Endothelial cell (in vitro differentiated cells): ENCODE measurements at places on chromosomes 5 and 9. TPM values are rescaled to one million over a fixed set of nuclear protein-coding genes. Genes with fewer than 3 reads are reported as not detected.

The CCDC107 gene
- 13.5 TPM for total RNA-seq

The SLC35D2 gene
- 27.2 TPM for total RNA-seq

The PCDHB4 gene
- total RNA-seq: 2.3 TPM

The MTMR12 gene
- total RNA-seq: 39.4 TPM

The C9orf153 gene
- 0.36 TPM for total RNA-seq

The TYRP1 gene
- total RNA-seq: 0.23 TPM

The EPB41L4A gene
- 50.6 TPM for total RNA-seq

The CDC20B gene
- total RNA-seq: not detected

The DELE1 gene
- 115 TPM for total RNA-seq

GRCh38 chr5:60333005-60333571 is 366.9 kb downstream of the DEPDC1B start:
- DNase-seq: no peak
- no peaks in the 10 kb centered on the region for H3K4me1 ChIP-seq
- H3K27ac ChIP-seq: no peak overlapping the region

DNA sequence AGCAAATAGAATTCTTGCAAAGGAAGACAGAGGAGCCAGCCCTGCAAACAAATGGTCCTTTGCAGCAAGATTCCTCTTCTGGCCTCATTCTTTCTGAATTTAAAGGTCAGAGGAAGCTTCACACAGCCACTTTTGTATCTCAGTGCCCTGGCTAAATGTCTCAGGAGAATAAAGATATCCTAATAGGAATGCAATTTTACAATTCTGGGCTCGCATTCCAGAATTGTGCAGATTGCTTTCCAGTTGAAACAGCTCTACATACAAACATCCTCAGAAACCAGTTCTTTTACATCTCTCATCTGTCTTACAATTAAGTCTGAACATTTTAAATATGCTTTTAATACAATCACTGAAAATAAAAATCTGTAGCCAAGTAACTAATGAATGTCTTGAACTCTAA is 14.6 kb upstream of the ACOT12 start:
- no peaks in the 10 kb centered on the region for H3K4me1 ChIP-seq
- no peaks in the 10 kb centered on the region for H3K36me3 ChIP-seq
- no peaks in the 10 kb centered on the region for H3K27me3 ChIP-seq
- no peak for DNase-seq
- H3K27ac ChIP-seq: no peak overlapping the region

DNA sequence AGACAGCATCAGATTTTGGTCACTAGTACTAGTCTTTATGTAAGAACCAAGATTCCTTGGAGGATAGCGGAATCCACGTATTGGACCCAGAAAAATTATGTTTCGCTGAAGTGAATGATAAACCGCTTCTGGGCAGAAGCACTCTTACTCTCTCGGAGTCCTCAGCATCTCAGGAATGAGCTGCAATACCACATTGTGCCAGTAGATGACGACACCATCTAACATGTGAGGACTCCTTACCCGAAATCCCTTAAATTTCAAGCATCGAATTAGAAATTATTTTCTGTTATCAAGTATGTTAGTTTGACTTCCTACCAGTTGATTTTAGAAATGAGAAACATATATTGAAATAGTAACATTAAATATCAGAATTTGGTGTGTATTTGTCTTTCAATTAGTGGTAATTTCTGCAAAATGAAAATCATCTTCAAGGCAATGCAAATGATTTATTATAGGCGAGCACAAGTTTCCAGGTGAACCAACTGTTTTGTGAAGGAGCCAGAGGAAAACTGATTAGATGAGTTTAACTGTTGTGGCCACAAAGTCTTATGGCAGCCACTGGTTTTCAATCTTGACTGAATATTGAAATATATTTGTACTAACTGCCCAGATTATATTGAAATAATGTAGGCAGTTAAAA is 66.0 kb upstream of the CAMK4 start:
- H3K27ac ChIP-seq: no peak overlapping the region
- H3K27me3 ChIP-seq: no peaks in the 10 kb centered on the region
- H3K4me1 ChIP-seq: no peaks in the 10 kb centered on the region

GRCh38 chr9:38489057-38489456 is 64.8 kb upstream of the IGFBPL1 start:
- H3K27me3 ChIP-seq: no peaks in the 10 kb centered on the region
- no peaks in the 10 kb centered on the region for H3K36me3 ChIP-seq
- DNase-seq: no peak
- H3K4me1 ChIP-seq: no peaks in the 10 kb centered on the region
- H3K27ac ChIP-seq: no peak overlapping the region

GRCh38 chr5:115487756-115488155 is 56.8 kb downstream of the FEM1C start:
- H3K4me3 ChIP-seq: no peak overlapping the region

DNA sequence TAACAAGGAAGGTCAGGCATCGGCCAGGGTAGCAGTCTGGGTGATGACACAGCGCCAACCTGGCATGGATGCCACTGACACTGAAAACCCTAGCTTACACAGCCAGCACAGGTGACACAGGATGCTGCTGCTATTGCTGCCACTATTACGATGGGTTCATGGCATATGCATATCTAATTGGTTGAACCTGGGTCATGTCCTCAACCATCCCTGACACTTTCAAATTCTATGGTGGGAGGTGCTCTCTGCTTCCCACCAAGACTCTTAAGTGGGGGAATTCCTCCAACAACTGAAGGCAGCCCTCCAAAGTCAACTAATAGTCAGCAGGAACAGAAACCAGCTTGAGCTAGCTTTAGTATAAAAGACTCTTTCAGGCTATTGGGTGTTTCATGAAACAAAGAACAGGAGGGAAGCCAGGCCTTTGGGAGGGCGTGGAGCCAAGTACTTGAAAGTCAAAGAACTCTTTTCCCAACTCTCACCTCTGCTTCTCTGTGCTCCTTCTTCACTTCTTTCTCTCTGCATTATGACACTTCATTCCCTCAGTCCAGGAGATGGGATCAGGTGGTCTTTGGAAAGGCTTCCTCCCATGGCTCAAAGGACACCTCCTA is 21.3 kb downstream of the PTTG1 start:
- no peaks in the 10 kb centered on the region for H3K36me3 ChIP-seq
- no peak overlapping the region for H3K27ac ChIP-seq
- H3K4me1 ChIP-seq: peaks cover 10% of the 10 kb centered on the region
- peaks cover 3% of the 10 kb centered on the region for H3K27me3 ChIP-seq
- no peak overlapping the region for H3K4me3 ChIP-seq

- no peaks in the 10 kb centered on the region for H3K27me3 ChIP-seq
- DNase-seq: no peak
- peaks cover 16% of the 10 kb centered on the region for H3K4me1 ChIP-seq
- no peak overlapping the region for H3K4me3 ChIP-seq
- no peaks in the 10 kb centered on the region for H3K36me3 ChIP-seq
These were observed 153.5 kb downstream of the ZNF608 start for GRCh38 chr5:124592891-124593290.

DNA sequence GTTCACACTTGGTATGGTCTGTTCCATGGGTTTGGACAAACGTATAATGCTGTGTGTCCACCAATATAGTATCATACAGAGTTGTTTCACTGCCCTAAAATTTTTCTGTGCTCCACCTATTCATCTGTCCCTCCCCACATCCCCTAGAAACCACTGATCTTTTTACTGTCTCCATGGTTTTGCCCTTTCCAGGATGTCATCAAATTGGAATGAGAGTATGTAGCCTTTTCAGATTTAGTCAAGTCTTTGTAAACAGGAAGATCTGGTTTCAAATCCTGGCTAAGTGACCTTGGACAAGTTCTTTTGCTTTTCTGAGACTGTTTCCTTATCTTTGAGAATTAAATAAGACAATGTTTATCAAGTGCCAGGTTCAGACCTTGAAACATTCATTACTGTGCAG is 13.2 kb upstream of the LVRN start:
- H3K27me3 ChIP-seq: peaks cover 2% of the 10 kb centered on the region
- peaks cover 3% of the 10 kb centered on the region for H3K4me1 ChIP-seq
- no peak overlapping the region for H3K27ac ChIP-seq
- H3K4me3 ChIP-seq: no peak overlapping the region
- DNase-seq: no peak

GRCh38 chr5:125526966-125527365 is 780.5 kb upstream of the ZNF608 start:
- no peaks in the 10 kb centered on the region for H3K4me1 ChIP-seq
- no peak overlapping the region for H3K27ac ChIP-seq
- DNase-seq: no peak
- no peak overlapping the region for H3K4me3 ChIP-seq
- H3K27me3 ChIP-seq: no peaks in the 10 kb centered on the region

GRCh38 chr9:129620669-129621295 is at the start of gene C9orf50:
TSS of gene C9orf50 (minus strand) at chr9:129621101. CDS start at chr9:129620574, 527 bp downstream.
- peaks cover 10% of the 10 kb centered on the region for H3K4me1 ChIP-seq
- peaks cover 5% of the 10 kb centered on the region for H3K36me3 ChIP-seq
- H3K27ac ChIP-seq: no peak within 1 kb of the TSS
- H3K4me3 ChIP-seq: peak within 1 kb of the TSS; percentile 47
- peaks cover 18% of the 10 kb centered on the region for H3K27me3 ChIP-seq

GRCh38 chr9:35664531-35665470 is at the start of gene ARHGEF39:
TSS of gene ARHGEF39 (minus strand) at chr9:35665195. CDS start at chr9:35665169, 26 bp downstream.
- peak within 1 kb of the TSS; percentile 82 for H3K4me3 ChIP-seq
- H3K27me3 ChIP-seq: peaks cover 21% of the 10 kb centered on the region
- H3K36me3 ChIP-seq: peaks cover 9% of the 10 kb centered on the region
- peak; percentile 83 for DNase-seq
- no peak within 1 kb of the TSS for H3K27ac ChIP-seq

DNA sequence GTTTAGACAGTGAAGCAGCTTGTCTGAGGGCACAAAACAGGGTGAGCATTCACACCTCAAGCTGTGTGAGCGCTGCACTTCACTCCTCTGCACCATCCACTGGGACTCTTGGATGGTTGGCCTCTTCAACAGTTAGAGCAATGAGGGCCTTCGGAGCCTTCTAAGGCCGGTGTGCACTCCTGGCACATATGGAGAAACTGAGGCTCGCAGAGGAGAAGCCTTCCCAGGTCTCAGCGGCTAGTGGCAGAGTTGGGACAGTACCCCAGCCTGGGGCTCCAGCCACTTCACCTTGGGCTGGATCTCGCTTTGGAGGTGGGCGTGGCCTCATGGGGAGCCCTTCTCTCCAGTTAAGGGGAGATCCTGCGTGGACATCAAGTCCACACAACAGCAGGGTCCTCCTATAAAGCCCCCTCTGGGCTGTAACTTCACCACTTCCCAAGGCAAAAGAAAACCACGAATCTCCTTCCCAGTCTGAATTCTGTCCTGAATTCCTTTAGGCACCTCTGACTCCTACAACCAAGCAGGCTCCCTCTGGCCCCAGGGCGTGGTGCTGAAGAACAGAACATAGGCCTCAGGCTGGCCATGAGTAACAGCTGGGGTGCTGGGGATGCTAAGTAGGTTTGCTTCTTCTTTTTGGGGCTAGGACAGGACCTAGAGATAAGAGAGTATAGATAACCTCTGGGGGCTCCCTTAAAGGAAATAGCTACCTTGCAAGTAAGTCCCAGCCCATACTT is 30.5 kb upstream of the CSF1R start:
- H3K27me3 ChIP-seq: peaks cover 12% of the 10 kb centered on the region
- no peak overlapping the region for H3K4me3 ChIP-seq
- H3K27ac ChIP-seq: no peak overlapping the region
- peaks cover 20% of the 10 kb centered on the region for H3K4me1 ChIP-seq

DNA sequence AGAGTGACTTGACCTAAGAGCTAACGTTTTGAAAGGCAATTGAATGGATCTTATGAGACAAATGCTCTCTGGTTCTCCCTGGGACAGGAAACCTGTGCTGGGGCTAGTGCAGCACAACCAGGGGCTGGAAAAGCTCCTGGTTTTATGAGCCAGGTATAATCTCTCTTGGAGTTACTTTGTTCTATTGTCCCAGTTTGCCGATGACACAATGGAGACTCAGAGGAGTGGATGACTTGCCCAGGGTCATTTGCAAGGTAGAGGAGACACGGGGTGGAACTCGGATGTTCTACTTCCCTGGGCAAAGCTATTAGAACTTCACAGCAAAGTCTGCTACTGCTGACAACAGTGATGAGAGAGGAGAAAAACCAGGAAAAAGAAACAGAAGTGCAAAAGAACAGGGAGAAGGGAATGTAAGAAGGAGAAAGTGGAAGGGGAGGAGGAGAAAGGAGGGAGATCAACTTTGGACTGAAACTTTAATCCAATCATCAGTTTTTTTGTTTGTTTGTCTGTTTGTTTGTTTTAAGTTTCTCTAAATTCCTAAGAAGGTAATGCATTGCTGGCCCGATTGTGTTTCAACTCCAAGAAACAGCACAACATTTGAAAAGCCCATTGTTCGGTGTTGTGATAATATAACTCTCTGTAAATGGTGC is 7.4 kb upstream of the GSN start:
- peaks cover 4% of the 10 kb centered on the region for H3K36me3 ChIP-seq
- peak overlapping the region; percentile 72 for H3K27ac ChIP-seq
- H3K4me1 ChIP-seq: peaks cover 33% of the 10 kb centered on the region
- no peak for DNase-seq
- H3K4me3 ChIP-seq: peak overlapping the region; percentile 16
- H3K27me3 ChIP-seq: peaks cover 6% of the 10 kb centered on the region

- no peak for DNase-seq
- no peak overlapping the region for H3K27ac ChIP-seq
- H3K4me3 ChIP-seq: no peak overlapping the region
- peaks cover 13% of the 10 kb centered on the region for H3K27me3 ChIP-seq
These were observed 4.0 kb upstream of the DNLZ start for GRCh38 chr9:136367296-136368145.

GRCh38 chr9:112861638-112862555 is 28.8 kb downstream of the SLC46A2 start:
- no peaks in the 10 kb centered on the region for H3K27me3 ChIP-seq
- H3K27ac ChIP-seq: no peak overlapping the region
- DNase-seq: no peak

DNA sequence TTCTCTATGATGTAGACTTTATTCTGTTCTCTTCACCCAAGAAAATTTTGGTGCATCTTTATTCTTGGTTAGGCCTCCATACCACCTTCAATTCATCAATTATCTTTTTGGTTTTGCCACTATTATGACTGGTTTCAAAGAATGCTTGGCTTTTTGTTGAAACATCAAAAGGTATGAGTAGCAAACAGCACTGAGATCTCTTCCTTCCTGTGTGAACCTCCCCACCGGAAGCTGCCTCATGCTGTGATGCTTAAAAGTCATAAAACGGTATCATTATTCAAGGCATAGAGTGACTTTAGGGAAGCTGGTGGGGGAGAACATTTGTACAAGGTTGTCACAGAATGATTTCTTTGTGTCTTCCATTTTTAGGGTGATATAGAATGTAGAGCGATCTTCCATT is 70.6 kb downstream of the IQGAP2 start:
- H3K27ac ChIP-seq: no peak overlapping the region
- no peaks in the 10 kb centered on the region for H3K36me3 ChIP-seq
- DNase-seq: no peak
- H3K27me3 ChIP-seq: no peaks in the 10 kb centered on the region
- H3K4me3 ChIP-seq: no peak overlapping the region

GRCh38 chr5:100779669-100780375 is 123.3 kb downstream of the ST8SIA4 start:
- H3K4me3 ChIP-seq: no peak overlapping the region
- DNase-seq: no peak
- peaks cover 3% of the 10 kb centered on the region for H3K27me3 ChIP-seq
- H3K27ac ChIP-seq: no peak overlapping the region
- H3K4me1 ChIP-seq: peaks cover 24% of the 10 kb centered on the region
- H3K36me3 ChIP-seq: no peaks in the 10 kb centered on the region

GRCh38 chr5:144169904-144170275 is 569 bp downstream of the YIPF5 start:
- H3K27ac ChIP-seq: peak overlapping the region; percentile 67
- H3K36me3 ChIP-seq: no peaks in the 10 kb centered on the region
